ENCODE measurements at places on chromosomes 1 and 21.

GRCh38 chr1:225694151-225694603, 41.3 kb upstream of the ENAH start:
- no peak for DNase-seq

- no peak for DNase-seq
Measured at GRCh38 chr1:36095760-36096405, 7.2 kb downstream of the ADPRS start.

DNA sequence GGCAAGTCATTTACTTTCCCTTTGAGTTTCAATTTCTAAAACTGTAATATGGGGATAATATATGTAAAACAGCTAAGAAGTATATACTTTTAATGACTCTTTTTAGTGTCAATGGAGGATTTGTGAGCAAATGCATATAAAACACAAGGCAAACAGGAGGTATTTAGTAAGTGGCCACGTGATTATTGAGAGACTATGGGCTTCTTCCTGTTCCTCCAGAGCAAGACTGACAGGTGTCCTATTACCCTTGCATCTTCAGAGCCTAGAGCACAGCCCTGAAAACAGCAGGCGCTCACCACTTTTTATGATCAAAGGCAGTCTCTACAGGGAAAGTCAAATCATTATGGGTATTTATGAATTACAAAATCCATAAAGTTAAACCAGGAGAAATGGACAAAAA, 941 bp upstream of the ROR1 start:
- no peak for DNase-seq

DNA sequence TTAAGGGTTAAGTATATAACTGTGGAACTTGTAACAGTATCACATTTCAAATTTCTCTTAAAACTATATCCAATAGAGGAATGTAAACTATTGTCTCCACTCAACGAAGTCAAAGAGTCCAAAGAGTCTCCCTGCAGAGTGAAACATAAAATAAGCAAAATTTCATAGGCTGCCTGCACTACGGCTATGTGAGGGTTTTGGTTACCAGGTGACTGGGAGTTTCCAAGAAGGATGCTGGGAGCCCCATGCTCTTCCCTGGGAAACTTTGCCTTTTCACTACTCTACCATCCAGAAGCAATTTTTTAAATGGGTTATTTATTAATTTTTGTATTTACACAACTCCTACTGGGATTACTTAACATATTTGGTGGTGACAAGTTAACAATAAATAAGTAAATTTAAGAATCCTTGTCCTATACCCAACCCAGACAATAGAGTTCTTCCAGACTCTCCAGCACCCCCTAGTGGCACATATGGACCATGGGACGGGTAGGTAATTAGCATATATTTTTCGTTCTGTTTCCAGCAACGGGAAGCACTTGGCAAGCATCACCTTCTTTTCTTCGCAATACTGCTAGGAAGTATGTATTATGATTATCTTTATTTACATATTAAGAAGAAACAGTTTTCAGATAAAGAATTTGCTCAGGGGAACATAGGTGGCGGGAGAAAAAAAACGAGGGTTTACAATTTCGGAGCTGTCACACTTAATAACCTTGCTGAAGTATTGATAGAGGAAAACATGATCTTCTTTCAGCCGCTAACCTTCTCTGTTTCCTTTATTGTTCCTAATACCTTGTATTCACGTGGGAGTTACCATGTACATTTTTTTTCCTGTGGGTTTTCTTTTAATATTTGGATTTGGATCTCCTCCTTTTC, 3.5 kb downstream of the FMO2 start:
- no peak for DNase-seq

GRCh38 chr1:219000631-219001030, 173.0 kb upstream of the LYPLAL1 start:
- DNase-seq: no peak

GRCh38 chr1:107344268-107344760, 203.5 kb downstream of the NTNG1 start:
- no peak for DNase-seq

- no peak for DNase-seq
Measured at GRCh38 chr1:79198832-79199231, 192.3 kb upstream of the ADGRL4 start.

- no peak for DNase-seq
Measured at GRCh38 chr1:212545941-212546635, 62.5 kb upstream of the ATF3 start.

DNA sequence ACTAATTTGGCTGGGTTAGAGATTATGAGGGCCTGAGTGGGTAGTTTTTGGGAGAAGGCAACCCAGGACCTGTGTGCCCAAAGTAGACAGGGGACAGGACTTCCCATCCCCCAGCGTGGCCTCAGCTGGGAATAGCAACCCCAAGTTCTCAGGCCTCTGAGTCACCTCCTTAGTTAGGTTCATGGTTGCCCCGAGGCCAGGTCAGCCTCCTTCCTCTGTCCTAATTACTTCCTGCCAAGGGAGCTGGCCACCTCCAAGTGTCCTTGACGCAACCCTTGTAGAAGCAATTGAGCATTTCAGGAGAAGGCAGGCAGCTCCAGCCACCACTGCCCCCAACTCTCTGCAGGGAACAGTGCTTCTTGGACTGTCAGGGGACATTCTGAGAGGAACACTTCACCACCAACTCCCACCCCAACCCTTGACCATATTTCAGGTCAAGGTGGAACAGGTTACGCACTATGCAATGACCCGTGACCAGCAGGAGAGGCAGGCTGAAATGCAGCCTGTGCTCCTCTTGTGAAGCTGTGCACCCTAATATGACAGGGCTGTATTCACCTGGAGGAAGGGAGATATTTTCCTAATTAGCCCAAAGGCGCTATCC, 5.1 kb upstream of the NT5C1A start:
- DNase-seq: no peak

All from stimulated activated CD8-positive, alpha-beta memory T cell treated with anti-CD3 and anti-CD28 coated beads, Interleukin-4, amount 100 ng/mL, for 1 hour (primary cell).